Activated naive CD8-positive, alpha-beta T cell treated with anti-CD3 and anti-CD28 coated beads, Interleukin-2, amount 10 ng/mL, durations not matched to agents 7 days and 5 days (primary cell): ENCODE measurements at places on chromosomes 1 and 21. TPM values are rescaled to one million over a fixed set of nuclear protein-coding genes. Genes with fewer than 3 reads are reported as not detected.

Gene HAX1
- 99.7 TPM for total RNA-seq

Gene CRYAA
- not detected for total RNA-seq

Gene TACSTD2
- total RNA-seq: not detected

Gene CENPS
- total RNA-seq: 11.5 TPM

Gene ATP1A2
- total RNA-seq: not detected

DNA sequence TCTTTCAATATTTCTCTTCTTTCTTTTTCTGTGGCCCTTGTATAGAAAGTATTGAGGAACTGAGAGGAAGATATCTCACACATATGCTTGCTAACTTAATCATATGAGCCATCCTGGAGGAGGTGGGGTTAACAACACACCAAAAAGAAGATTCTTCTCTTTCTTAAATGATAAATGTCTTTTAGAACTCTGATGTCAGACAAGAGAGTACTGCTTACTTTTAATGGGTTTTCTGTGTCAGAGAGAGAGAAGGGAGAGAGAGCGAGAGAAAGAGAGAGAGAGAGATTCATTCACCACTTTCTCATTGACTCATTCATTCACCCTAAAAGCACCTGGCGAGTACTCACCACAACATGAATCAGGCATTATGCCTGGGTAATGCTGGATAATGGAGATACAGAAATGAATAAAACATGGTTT, 250.3 kb upstream of the SGIP1 start:
- H3K27me3 ChIP-seq: no peaks in the 10 kb centered on the region
- no peak for DNase-seq
- peaks cover 63% of the 10 kb centered on the region for H3K4me1 ChIP-seq

DNA sequence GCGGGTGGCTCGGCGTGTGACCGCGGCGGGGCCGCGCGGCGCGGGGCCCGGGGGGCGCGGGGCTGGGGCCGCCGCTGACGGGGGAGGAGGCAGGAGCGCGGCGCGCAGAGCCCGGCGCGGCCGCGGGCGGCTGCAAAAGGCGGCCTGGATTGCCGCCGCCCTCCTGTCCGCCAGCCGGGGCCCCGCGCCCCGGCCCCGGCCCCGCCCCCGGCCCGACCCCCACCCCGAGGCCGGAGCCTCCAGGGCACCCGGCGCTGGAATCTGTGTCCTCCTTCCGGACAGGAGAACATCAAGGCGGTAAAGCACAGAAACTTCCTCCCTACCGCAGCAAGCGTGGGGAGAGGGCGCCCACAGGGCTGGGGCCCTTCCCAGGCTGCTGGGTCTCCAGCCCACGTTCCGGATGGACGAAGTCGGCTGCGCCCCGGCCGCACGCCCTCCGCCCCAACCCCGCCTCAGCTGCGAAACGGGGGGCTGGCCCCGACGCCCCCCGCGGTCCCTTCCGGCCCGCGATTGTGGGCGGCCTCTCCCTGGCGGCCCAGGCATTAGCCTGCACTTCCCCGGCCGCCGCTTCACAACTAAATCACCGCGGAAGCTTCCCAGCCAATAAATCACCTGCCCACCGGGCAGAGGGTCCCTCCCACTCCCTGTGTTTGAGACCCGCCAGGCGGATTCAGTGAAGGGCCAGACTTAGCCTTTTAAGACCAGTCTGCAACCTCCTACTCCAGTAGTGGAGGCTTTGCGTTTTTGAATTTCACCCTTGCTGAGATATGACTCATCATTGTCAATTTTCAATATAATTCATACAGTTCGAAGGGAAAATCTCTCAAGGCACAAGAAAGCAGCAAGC, 106.0 kb downstream of the SLC45A1 start:
- H3K27ac ChIP-seq: peak overlapping the region; percentile 93
- no peaks in the 10 kb centered on the region for H3K27me3 ChIP-seq
- peak overlapping the region; percentile 86 for H3K4me3 ChIP-seq
- peaks cover 8% of the 10 kb centered on the region for H3K36me3 ChIP-seq

DNA sequence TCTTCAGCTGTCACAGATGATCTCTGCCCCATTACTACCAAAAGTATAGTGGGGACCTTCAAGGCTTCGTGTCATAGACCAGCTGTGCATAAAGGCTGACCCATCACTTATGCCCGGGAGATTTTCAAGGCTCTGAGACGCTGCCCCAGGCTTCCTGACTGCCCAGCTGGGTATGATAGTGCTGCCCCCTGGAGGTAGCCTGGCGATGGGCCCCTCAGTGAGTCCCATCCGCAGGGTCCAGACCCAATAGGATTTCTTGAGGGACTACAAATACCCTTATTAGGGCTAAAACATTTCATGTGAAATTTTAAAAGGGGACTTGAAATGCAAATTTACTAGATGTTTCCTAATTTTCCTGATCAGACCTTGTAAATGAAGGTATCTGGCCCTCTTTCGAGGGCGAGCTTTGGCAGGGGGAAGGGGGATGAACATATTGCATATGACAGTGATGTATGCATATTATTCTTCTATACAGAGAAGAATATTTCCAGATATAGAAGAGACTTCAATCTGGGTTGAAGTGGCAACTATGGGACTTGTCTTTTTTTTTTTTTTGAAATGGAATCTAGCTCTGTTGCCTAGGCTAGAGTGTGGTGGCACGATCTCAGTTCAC, 11.7 kb upstream of the FCMR start:
- no peaks in the 10 kb centered on the region for H3K27me3 ChIP-seq
- peak; percentile 69 for DNase-seq
- H3K4me1 ChIP-seq: peaks cover 30% of the 10 kb centered on the region
- H3K36me3 ChIP-seq: no peaks in the 10 kb centered on the region
- H3K27ac ChIP-seq: no peak overlapping the region

- H3K27me3 ChIP-seq: peaks cover 2% of the 10 kb centered on the region
- no peak overlapping the region for H3K27ac ChIP-seq
- no peak overlapping the region for H3K4me3 ChIP-seq
Measured at GRCh38 chr1:17683598-17683997, 71.5 kb upstream of the ACTL8 start.

DNA sequence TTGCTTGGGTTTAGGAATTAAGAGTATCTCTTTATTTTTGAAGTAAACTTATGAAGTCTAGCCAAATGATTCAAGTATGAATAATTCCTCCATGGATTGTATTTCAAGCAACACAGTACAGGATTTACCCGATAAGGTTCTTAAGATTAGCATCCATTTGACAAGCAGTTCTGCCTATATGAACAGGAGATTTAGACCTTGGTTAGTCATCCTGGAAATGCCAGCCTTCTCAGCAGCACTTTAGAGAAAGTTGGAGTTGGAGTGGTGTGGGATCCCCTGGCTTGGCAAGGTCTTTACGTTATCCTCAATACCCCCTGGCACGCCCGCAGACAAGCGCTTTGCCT, 1.6 kb downstream of the BCAR3 start:
- H3K27ac ChIP-seq: no peak overlapping the region
- DNase-seq: no peak
- H3K4me1 ChIP-seq: peaks cover 9% of the 10 kb centered on the region
- no peak overlapping the region for H3K4me3 ChIP-seq
- peaks cover 69% of the 10 kb centered on the region for H3K27me3 ChIP-seq

DNA sequence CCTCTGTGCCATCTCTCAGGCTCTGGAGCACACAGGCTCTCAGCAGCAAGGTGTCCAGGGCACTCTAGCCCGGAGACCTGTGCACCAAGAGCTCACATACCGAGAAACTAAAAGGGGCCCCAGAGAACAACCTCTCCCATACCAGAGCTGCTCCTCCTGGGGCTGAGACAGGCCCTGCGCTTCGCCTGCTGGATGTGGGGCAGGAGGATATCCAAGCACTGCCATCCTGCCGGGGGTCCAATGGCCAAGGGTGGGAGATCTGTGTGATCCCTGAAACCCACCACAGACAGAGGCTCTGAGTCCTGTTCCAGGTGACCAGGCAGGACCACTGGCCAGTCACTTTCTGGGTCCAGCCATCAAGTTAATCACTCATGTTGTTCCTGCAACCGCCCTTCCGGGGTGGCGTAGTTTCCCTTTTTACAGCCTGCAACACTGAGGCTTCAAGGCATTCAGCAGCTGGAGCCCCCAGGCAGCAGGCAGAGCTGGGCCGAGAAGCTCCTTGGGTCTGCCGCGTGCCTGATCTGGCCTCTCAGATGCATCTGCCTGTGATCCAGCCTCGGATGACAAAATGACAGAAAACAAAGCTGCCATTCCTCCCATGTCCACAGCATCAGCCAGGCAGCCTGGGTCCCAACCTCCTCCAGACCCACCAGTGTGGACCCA, 36.7 kb upstream of the ACTRT2 start:
- H3K27me3 ChIP-seq: peaks cover 5% of the 10 kb centered on the region
- H3K4me3 ChIP-seq: no peak overlapping the region
- no peaks in the 10 kb centered on the region for H3K4me1 ChIP-seq
- no peak overlapping the region for H3K27ac ChIP-seq
- DNase-seq: no peak
- no peaks in the 10 kb centered on the region for H3K36me3 ChIP-seq

DNA sequence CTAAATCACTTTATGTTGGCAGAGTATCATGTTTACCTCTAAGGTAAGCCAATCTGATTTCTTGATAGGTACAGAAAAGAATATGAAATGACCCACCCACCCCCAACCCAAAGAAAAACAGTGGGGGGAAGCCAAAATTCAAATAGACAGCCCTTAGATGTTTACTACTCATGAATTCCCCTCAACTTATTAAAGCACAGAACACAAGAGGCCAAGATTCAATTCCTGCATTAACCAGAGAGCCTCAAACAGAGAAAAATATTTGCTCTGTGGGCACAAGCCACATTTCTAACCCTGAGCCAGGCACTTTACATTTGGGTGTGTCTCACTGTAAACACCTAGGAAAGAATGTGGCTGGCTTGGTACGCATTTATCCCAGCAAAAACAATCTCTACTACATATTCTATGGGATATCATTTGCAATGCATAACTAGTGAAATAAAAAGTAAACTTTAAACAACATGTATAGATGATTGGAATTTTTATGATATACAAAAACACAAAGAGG, 84.3 kb downstream of the PTPN14 start:
- no peak overlapping the region for H3K4me3 ChIP-seq
- no peak overlapping the region for H3K27ac ChIP-seq

GRCh38 chr1:17440074-17440826, 773 bp upstream of the RCC2 start:
- no peaks in the 10 kb centered on the region for H3K27me3 ChIP-seq
- H3K36me3 ChIP-seq: peaks cover 5% of the 10 kb centered on the region
- peaks cover 33% of the 10 kb centered on the region for H3K4me1 ChIP-seq
- peak overlapping the region; percentile 78 for H3K4me3 ChIP-seq
